ENCODE measurements at places on chromosomes 11 and 22. TPM values are rescaled to one million over a fixed set of nuclear protein-coding genes. Genes with fewer than 3 reads are reported as not detected.

The CYB5R2 gene
- total RNA-seq, result 14.9 TPM

The ROBO4 gene
- total RNA-seq, result 51.7 TPM

The CHADL gene
- 4.2 TPM for total RNA-seq

The CCT8L2 gene
- total RNA-seq, result not detected

The MRGPRX4 gene
- total RNA-seq, result not detected

The RNF141 gene
- 63.8 TPM for total RNA-seq

The GGTLC2 gene
- total RNA-seq, result 0.80 TPM

- no peak for DNase-seq
Measured at GRCh38 chr11:115362997-115363396, 141.2 kb downstream of the CADM1 start.

DNA sequence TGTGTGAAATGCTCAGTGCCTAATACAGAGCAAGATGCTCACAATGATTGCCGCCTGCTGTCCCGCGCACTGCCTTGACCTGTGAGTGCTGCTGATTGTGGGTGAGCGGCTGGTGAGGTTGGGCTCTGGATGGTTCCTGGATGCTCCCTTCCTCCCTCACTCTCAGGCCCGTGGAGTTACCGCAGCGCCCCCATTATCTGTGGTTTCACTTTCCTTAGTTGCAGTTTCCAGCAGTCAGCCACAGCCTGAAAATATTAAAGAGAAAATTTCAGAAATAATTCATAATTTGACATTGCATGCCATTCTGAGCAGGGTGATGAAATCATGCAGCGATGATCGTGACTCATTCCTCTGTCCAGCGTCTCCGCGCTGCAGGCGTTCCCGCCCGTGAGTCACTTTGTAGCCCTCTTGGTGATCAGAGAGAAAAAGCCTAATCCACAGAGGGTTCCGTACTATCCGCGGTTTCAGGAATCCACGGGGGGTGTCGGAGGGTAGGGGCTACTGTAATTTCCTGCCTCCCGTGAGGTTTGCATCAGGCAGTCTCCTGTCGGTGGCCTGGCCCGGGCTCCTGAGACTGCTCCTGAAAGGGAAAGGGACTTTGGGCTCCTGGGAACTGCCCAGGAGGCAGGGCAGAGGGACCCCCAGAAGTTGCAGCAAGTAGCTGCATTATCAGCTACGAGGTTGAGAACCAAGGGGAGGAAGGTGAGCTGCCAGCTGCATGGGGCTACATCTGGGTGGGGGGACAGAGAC is 10.6 kb downstream of the RPL3 start:
- no peak for DNase-seq

GRCh38 chr11:123082977-123083376 is 21.0 kb upstream of the HSPA8 start:
- DNase-seq, result no peak

GRCh38 chr11:70272009-70272408 is 1.5 kb downstream of the PPFIA1 start:
- DNase-seq, result no peak

GRCh38 chr11:68313574-68314202 is 1.3 kb downstream of the LRP5 start:
- DNase-seq, result no peak

DNA sequence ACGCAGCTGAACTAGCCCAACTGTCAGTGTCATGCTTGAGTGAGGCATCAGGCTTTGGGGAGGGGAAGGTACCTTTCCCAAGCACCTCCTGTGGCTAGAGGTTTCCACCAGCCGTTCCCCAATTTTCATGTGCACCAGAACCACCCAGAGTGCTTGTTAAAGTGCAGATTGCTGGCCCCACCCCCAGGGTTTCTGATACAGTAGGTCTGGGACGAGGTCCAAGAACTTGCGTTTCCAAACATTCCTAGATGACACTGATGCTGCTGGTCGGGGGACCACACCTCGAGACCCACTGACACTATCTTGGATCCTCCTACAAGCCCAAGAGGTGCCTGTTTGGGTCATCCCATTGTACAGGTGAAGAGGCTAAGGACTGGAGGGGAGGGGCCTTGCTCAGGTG is 59.8 kb downstream of the PDE2A start:
- peak; percentile 65 for DNase-seq

GRCh38 chr11:76562541-76562940 is 108.0 kb downstream of the LRRC32 start:
- DNase-seq, result no peak

- DNase-seq, result no peak
Measured at GRCh38 chr11:65803797-65804492, 17.1 kb downstream of the OVOL1 start.

- DNase-seq, result no peak
Measured at GRCh38 chr11:6566704-6567370, 36.6 kb downstream of the RRP8 start.

DNA sequence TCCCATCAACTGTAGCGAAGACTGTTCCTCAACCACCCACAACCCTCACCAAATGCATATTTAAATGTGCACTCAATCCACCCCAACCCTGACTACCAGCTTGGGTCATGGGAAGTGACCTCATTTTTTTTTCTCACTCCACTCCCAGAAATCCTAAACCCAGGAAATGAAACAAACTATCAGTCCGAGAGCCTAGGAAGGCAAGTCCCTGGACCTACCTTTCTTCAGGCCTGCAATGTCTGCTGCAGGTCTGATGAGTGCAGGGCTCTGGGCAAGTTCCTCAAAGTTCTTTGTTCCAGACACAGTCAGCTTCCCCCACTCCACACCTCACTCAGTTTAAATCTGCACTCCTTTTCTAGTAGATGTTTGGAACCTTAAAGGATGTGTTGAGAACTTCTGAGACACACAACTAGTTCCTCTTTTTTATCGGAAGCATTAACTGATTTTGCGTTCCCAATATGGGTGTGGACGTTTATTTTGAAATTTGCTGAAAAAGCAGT is at the start of gene MS4A4E:
Gene MS4A4E (minus strand): TSS at position 398 of the 500 bp plus-strand sequence. CDS start 13,082 bp downstream, outside the sequence.
- DNase-seq, result no peak

GRCh38 chr11:73401217-73401923 is 25.2 kb downstream of the RELT start:
- no peak for DNase-seq
